Kidney glomerular epithelial cell (primary cell): ENCODE measurements at places on chromosomes 6 and 20.

DNA sequence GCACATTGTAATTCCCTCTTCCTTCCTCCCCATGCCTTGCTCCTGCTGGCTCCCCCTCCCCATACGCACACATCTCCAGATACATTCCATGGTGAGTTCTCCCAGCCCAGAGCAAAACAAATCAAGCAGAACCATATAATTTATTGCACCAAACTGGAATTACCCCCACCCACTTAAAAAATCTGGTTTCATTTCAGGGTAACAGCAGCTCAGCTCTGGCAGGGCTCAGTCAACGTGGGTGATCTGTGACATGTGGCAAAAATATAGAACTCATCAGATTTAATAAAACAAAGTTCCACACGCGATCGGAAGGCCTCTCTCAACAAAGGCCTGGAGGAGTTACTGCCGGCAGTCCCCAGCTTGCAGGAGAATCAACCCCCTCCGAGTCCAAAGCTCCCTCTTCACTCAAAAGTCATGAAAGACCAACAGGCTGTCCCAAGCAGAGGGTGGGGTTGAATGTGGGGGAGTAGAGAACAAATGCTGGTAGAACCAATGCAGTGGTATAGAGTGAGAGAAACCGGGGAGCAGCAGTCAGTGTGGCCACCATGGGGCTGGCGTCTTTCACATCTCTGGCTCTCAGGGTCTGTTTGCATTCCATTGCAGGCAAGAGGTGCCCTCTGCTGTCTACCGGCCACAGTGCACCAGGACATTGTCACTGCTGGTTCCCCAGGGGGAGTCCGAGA, 323.3 kb upstream of the NT5E start:
- DNase-seq, result no peak

DNA sequence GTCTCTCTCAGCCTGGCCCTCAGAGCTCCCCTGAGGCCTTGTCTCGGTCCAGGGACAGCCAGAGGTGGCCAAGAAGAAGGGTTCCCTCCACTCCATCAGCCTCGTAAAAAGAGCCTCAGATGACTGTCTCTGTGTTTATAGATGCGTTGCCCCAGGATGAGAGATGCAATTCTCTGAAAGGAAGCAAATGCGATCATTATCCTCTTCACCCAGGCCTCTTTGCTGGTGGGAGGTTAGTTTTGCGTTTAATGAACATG, 90.4 kb downstream of the YTHDF1 start:
- DNase-seq, result no peak

GRCh38 chr20:34468951-34469350, 47.3 kb upstream of the DYNLRB1 start:
- DNase-seq, result no peak

DNA sequence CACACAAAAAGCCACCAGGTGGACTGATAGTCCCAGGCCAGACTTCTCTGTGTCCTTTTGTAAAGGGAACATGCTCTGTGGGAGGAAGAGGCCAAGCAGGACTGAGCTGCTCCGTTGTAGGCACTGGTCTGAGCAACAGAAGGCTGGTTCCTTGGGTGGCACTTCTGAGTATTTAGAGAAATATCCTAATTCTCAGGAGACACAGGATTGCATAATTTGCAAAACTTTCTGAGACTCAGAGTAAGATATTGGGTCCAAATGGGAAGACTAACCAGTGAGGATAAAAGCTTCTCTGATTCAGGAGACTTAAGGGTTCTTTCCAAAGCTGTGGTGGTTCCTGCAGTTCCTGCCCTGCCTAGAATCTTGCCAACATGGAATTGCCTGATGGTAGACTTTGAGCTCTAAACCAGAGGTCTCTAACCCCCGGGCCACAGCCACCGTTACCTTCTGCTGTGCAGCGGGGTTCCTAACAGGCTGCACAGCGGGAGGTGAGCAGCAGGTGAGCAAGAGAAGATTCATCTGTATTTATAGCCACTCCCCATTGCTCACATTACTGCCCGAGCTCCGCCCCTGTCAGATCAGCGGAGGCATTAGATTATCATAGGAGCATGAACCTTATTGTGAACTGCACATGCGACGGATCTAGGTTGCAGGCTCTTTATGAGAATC, 107.0 kb downstream of the OLIG3 start:
- no peak for DNase-seq

DNA sequence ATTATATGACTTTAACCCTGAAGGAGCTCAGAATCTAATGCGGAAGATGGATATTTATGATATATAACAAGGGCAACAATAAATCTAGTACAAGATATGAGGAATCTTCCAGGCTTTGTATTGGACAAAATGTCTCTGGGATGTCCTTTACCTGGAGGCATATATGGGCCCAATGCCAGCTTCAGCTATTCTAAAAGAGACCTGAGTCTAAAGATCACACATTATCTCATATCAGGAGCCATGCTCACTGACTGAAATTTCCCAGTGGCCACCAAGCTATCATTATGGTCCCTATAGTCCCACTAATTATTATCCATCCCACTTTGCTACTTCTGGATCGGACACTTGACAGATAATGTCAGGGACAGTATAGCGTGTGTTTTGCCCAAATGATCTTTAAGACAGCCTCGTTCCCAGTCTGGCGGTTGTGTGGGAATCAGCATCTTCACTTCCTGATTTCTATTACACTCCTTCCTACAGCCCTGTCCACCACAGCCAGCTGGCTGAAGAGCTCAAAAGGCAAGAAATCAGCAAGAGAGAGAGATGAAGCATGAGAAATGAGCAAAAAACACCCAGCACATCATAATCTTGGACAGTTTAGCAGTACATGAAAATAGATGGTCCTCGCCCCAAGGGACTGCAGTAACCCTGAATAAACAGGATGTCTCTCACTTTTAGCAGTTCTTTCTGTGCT, 34.9 kb downstream of the KLHL31 start:
- no peak for DNase-seq

- peak; percentile 9 for DNase-seq
Observed at GRCh38 chr20:34891166-34892062, 15.0 kb downstream of the ACSS2 start.

DNA sequence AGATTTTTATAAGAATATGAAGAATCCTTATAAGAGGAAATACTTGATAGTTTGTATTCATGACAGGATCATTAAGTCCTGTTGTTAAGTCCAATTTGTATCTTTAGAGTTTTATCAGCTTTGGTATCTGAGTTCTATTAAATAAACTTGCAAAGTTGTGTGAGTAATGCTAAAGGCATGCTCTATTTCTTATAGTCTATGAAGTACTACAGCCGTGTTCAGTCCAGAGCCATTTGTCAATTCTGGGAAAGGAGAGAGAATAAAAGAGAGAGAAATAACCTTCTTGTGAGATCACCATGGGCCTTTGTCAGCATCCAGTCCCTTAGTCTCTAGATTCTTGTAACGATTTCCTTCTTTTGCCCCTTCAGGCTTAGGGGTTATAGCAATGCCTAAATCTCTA, 181.2 kb upstream of the POU3F2 start:
- DNase-seq, result no peak

- no peak for DNase-seq
Observed at GRCh38 chr20:62299666-62300236, 3.0 kb upstream of the ADRM1 start.

DNA sequence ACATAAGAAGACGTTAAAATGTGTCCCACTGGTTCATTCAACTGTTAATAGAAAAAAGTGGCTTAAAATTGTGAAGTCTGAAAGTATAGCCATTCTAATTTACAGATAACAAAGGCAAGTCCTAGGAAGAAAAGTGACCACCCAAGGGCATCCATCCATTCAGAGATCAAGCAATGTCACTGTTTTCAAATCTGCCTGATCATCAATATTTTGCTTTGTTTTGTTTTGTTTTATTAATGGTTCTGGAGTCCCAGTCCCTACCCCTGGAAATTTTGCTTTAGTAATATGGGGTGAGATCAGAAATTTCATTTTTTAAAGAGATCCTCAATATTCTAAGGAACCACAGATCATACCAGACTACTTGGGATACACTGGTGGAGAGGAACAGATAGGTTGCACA, 17.3 kb downstream of the KIAA0408 start:
- DNase-seq, result no peak
